ENCODE measurements at places on chromosomes 3 and 15.

GRCh38 chr3:41874022-41874421 lies 87.9 kb downstream of the ULK4 start:
- no peak for DNase-seq

GRCh38 chr3:40925231-40925630 lies 274.1 kb upstream of the CTNNB1 start:
- no peak for DNase-seq

GRCh38 chr15:26660241-26660640 lies 112.6 kb downstream of the GABRB3 start:
- no peak for DNase-seq

- no peak for DNase-seq
Measured at GRCh38 chr3:50204804-50205412, at the start of gene SLC38A3. SLC38A3 (plus strand) TSS chr3:50205271; CDS start chr3:50214200, 8,929 bp downstream.

- no peak for DNase-seq
Measured at GRCh38 chr3:185537369-185537970, 14.9 kb downstream of the LIPH start.

DNA sequence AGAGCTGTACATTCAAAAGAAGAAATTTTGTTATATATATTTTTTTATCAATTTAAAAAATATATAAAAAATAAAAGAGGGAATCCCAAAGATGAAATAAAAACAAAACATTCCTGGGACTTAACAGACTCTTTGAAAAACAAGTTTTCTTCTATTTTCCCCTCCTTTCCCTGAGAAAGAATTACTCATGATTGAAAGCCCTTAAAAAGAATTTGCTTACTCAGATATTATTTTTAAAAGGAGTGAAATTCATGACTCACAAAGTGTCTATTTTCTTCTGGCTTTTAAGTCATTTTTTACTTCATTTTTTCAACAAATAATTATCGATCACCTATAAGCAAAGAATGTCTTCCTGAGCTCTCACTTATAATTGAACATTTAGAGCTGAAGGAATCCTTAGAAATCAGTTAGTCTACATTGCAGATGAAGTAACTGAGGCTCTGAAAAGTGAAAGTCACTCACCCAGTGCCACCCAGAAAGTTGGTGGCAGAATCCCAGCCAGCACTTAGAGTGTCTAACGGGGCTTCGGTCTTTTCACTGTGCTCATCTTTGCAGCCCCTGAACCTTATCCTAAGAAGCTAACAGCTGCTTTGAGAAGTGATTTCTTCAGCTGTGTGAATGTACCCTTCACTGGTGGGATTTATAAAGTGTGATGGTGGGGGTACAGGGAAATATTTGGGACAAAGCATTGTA lies 42.5 kb upstream of the NUDT16 start:
- DNase-seq = no peak

DNA sequence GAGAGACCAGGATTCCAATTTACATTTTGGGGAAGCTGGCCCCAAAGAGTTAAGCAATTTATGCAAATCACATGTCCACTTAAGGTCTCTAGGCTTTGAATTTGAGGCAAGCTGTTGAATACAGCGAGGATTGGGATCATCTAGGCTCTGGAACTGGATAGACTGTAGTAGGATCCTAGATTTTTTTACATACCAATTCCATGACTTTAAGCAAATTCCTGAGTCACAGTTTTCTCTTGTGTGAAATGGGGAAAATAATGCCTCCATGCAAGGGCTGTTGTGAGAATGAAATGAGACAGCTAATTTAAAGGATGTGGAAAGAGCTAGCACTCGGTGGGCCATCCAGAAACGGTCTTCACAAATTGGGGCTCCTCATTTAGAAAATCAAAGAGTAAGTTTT lies 103.4 kb downstream of the MINAR1 start:
- DNase-seq = no peak

- DNase-seq = no peak
Measured at GRCh38 chr15:74328331-74329056, 39.0 kb downstream of the CYP11A1 start.

- no peak for DNase-seq
Measured at GRCh38 chr15:36447373-36447772, 132.1 kb upstream of the CDIN1 start.

- DNase-seq = no peak
Measured at GRCh38 chr3:72800869-72801268, 47.4 kb downstream of the SHQ1 start.

GRCh38 chr3:170471149-170471548 lies 52.5 kb downstream of the CLDN11 start:
- DNase-seq = no peak

GRCh38 chr15:93239591-93239990 lies 150.6 kb upstream of the RGMA start:
- no peak for DNase-seq

DNA sequence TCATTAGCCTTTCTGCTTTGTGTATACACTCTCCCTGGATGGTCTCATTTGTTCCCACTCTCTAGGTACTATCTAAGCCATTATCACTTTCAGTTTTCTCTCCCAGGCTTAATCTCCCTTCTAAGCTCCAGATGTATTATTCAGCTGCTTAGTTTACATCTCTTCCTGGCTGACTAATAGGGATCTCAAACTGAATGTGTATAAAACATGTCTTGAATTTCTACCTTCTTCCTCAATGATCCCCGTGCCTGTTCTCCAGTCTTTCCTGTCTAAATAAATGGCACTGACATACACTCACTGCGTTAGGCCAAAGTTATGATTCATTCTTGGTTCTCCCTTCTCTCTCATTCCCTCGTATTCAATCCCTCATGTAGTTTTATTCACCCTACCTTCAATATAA lies 127.3 kb downstream of the NR2F2 start:
- no peak for DNase-seq

DNA sequence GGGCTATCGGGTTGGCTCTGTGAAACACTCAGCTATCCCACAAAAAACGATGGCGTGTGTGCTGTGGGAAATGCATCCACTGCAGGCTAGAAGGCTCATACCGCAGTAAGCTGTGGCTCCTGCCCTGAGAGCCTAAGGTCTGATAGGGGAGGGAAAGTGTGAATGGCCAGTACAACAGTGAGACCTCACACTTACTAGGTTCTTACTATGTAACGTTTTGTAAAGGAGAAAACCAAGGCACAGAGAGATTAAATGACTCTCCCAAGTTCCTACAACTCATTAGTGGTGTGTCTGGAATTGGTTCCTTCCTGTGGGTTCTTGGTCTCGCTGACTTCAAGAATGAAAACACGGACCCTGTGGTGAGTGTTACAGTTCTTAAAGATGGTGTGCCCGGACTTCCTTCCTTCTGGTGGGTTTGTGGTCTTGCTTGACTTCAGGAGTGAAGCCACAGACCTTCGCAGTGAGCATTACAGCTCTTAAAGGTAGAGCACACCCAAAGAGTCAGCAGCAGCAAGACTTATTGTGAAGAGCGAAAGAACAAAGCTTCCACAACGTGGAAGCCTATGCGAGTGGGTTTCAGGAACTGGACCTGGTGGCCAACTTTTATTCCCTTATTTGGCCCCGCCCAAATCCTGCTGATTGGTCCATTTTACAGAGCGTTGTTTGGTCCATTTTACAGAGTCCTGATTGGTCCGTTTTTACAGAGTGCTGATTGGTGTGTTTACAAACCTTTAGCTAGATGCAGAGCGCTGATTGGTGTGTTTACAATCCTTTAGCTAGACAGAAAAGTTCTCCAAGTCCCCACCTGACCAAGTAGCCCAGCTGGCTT lies 161.7 kb downstream of the POLR2M start:
- DNase-seq = no peak

- no peak for DNase-seq
Measured at GRCh38 chr3:117661818-117662095, 952.2 kb downstream of the TUSC7 start.

- no peak for DNase-seq
Measured at GRCh38 chr3:50154476-50154839, 666 bp upstream of the SEMA3F start.

- DNase-seq = no peak
Measured at GRCh38 chr3:110793611-110794010, 278.0 kb upstream of the NECTIN3 start.

DNA sequence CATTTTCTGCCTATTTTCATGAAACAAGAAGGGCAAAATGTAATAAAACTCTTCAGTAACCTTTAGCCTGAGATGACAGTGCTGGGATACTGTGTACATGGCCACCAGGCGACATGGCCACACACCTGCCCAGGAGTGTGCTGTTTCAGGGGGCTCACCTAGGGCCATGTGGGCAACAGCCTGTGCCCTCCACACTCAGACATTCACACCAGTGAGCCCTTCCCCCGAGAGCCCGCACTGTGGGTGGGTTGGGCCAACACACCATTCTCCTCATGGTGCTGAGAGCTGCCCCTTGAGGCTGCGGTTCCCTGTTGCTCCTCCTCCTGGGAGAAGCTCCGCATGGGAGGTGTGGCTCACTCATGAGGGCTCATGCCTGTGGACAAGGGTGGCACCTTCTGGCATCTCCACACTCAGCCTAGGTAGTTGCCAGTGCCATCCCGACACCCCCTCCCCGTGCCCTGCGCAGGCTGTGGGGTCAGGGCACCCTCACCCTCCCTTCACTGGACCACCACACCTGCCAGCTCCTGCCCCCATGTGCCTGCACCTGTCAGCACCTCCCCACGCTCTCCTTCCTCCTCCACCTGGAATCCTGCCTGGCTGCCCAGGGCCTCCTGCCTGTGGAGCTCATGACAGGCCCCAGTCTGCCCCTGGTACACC lies 19.7 kb downstream of the OCA2 start:
- DNase-seq = no peak

DNA sequence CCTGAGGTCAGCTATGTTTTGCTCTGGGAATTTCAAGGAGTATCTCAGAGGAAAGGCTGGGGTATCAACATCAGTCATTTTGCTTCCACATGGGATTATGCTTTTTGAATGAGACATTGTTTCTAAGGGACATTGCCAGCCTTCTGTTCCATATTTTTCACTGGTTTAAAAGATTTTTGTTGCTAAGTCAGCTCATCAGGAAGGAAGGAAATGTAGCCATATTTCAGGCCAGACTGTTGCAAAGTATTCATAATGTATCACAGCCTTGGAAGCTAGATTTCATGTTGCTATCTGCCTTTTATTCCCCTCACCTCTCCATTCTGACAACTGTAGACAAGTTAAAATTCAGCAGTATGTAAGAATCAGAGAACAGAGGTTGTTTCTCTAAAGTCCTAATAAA lies 61.0 kb upstream of the CHRM5 start:
- no peak for DNase-seq

DNA sequence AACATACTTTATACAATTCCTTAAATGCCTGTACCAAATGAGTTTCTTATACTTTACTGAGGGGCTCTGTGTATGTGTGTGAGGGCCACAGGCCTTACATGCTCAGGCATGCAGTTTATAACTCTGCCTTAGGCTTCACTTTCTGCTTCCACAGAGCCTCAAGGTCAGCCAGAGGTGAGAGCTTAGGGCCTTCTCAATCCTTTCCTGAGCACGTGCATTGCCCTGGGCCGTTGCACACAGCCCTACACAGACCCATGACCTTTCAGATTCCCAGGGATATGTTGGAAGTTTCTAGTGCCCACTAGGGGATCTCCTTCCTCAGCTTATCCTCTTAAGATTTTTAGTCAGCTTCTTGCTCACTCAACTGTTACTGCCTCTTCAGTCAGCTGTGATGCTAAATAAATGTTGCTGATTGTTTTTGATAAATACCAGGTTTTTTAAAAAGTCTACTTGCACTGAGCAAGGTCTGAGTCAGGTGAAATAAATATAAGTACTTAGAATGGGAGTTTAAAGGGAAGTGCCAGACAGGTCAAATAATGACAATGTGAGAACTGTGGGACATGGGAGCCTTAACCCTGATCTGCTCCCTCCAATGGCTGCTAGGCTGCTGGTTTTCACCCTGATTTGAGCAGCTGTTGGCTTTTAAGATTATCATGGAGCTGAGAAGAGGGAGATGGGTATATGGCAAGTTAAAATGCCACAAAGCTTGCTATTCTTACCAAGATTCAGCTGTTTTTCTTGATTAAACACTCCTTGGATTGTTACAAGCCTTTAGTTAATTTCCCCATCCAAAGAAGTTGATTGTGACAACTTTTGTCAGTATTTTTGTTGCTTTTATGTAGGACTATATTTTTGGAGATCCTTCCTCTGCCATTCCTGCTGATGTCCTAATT lies 169.5 kb downstream of the PLD1 start:
- DNase-seq = no peak

- DNase-seq = no peak
Measured at GRCh38 chr3:12773030-12773709, 14.1 kb upstream of the TMEM40 start.

- peak; percentile 31 for DNase-seq
Measured at GRCh38 chr3:184004476-184004875, 13.2 kb downstream of the ABCC5 start.

GRCh38 chr3:134430950-134431445 lies 54.8 kb downstream of the ANAPC13 start:
- no peak for DNase-seq

- no peak for DNase-seq
Measured at GRCh38 chr15:57566834-57567233, 24.9 kb upstream of the MYZAP start.

DNA sequence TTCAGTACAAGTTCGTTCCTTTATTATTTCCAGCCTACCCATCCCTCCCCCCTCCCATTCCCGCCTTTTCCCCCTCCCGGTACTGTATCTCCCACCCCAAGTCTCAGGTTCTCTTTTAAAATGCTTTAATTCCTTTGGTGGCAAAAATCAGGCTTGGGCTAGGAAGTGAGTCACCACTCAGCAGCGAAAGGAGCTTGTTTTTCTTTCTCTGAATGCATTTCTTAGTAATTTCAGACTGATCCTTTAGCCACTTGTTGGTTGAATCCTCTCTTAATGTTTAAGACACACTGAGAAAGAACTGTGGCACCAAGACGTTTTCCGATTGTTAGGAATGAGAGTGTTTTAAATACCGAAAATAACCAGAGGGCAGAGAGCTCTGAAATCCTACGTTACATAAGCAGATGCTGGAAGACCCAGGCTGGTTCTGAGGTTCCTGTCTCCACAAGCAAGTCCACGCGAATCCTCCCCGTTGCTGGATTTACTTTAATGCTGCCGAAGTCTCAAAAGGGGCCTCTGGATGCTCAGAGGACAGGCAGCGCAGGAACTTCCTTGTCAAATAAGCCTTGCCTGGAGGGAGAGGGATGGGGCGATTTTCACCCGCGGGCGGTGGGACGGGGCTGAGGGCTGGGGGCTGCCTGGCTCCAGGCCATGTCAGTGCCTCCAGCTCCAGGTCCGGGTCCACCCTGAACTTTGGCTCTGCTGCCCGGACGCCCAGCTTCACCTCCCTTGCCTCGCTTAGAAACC lies 854 bp upstream of the COL8A1 start:
- DNase-seq = peak; percentile 73

GRCh38 chr3:107106316-107106715 lies 270.9 kb upstream of the CCDC54 start:
- no peak for DNase-seq

GRCh38 chr15:47987461-47987860 lies 133.3 kb upstream of the SLC24A5 start:
- DNase-seq = no peak

GRCh38 chr3:69092030-69092516 lies 7.3 kb downstream of the ARL6IP5 start:
- DNase-seq = no peak
